Naive thymus-derived CD8-positive, alpha-beta T cell (primary cell): ENCODE measurements at places on chromosomes 2 and 18.

- DNase-seq: no peak
Measured at GRCh38 chr2:236870370-236870769, 215.3 kb upstream of the COPS8 start.

DNA sequence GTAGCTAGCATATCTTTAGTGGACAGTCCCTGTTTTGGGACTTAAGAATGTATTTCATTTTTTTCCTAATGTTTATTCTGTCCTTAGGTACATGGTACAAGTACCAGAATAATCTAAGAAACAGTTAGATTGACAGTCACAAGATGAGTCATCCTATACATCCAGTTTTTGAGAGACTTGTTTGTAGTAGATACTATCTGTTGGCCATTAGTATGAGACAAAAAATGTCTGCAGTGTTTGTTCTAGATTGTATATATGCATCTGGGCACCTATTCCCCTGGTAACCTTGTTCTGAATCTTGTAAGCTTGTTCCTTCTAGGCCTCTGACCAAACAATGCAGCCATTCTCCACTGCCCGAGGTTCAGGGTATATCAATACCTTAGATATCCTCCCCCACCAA lies 1343.5 kb downstream of the SUCLG1 start:
- DNase-seq: no peak

- DNase-seq: no peak
Measured at GRCh38 chr2:107936433-107937359, 49.6 kb upstream of the SLC5A7 start.

- no peak for DNase-seq
Measured at GRCh38 chr2:150925611-150926010, 336.1 kb downstream of the RBM43 start.

- no peak for DNase-seq
Measured at GRCh38 chr18:35553300-35553699, 28.2 kb upstream of the GALNT1 start.

- no peak for DNase-seq
Measured at GRCh38 chr2:190819840-190820301, 60.8 kb upstream of the GLS start.

GRCh38 chr2:26462100-26462499 lies 15.8 kb downstream of the OTOF start:
- DNase-seq: no peak

DNA sequence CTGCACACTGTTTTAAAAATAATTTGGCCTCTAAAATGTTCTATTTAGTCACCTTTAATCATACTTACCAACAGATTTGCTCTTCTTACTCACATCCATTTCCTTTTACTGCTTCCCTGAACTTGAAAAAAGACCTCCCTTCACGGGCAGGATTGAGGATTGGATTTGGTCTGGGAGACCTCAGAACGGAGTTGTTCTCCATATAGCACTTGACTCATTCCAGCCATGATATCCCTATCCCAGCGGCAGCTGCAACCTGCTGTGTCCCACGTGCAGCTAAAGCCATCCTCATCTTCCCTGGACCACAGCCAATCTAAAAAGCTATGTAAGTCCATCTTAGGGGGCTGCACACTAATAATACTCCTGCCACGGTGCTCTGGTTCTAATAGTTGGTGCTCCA lies 97.0 kb upstream of the PTPRM start:
- DNase-seq: no peak

DNA sequence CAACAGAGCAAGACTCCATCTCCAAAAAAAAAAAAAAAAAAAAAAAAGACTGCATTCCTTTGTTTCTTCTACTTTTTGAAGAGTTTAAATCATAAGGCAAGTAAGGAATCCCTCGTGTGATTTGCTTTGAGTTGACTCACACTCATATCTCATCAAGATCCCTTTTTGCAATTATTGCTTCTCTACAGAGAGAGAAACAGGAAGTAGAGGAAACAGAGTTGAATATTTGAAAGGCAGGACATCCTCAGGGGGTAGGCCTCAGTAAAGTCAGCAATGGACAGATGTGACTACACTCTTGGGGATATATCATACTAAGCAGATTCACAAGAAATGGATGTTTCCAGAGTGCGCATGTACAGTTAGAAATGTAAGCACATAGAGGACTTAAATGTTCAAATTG lies 11.2 kb upstream of the EFR3B start:
- no peak for DNase-seq

DNA sequence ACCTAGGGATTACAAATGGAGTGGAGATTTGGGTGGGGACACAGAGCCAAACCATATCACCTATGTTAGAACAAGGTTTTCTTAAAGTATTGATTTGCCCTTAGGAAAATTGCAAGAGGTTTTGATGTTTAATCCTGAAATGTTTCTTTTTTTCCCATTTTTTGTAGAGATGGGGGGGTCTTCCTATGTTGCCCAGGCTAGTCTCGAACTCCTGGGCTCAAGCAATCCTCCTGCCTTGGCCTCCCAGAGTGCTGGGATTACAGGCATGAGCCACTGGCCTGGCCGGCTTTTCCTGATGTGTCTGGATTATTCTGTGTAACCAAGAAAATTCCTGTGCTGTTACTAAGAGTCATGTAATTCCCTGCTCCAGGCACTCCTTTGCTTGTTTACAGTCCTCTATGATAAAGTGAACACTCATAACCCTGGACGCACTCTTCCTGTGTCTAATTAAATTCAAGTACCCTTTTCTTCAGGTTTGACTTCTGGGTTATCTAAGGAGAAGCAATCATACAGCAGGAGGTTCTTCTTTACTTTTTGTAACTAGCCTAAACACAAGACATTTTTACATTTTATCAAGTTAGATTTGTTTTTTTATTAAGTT lies 15.0 kb upstream of the CTDP1 start:
- no peak for DNase-seq

- no peak for DNase-seq
Measured at GRCh38 chr18:24631243-24632025, 171.0 kb downstream of the HRH4 start.

DNA sequence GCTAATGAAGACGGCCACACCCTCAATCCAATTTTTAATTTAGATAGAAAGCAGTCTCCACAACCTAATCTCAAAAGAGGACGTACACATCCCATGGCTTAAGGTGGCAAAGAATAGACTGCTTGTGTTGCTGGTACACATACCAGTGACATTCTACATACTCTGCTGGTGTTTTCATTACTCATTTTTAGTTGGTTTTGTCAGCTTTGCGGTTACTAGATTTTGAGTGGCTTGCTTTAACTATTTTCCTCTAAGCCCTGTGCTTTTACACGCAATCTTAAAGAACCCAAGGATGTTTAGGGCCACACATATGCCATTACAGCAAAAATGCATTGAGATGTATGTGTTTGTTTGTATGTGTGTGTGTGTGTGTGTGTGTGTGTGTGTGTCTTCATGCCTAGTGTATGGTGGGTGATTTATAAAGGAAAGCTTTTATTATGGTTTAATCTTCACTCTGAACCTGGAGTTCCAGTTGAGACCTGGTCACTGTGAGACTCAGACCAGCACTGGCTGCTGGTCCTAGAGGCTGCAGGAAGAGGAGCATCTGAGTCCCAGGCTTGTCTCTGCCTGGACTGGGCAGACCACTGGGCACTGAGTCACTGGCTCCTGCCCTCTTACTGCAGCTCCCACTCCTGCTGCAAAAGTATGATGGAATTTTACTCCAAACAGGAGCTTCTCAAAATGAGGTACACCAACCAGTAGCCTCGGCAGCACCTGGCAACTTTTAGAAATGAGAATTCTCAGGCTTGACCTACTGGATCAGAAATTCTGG lies 415.9 kb downstream of the NBAS start:
- no peak for DNase-seq

- no peak for DNase-seq
Measured at GRCh38 chr2:215514516-215514915, 78.6 kb upstream of the FN1 start.

- no peak for DNase-seq
Measured at GRCh38 chr2:237482485-237482884, 4.6 kb upstream of the MLPH start.

- DNase-seq: no peak
Measured at GRCh38 chr2:103419506-103419905, 657.7 kb downstream of the TMEM182 start.

DNA sequence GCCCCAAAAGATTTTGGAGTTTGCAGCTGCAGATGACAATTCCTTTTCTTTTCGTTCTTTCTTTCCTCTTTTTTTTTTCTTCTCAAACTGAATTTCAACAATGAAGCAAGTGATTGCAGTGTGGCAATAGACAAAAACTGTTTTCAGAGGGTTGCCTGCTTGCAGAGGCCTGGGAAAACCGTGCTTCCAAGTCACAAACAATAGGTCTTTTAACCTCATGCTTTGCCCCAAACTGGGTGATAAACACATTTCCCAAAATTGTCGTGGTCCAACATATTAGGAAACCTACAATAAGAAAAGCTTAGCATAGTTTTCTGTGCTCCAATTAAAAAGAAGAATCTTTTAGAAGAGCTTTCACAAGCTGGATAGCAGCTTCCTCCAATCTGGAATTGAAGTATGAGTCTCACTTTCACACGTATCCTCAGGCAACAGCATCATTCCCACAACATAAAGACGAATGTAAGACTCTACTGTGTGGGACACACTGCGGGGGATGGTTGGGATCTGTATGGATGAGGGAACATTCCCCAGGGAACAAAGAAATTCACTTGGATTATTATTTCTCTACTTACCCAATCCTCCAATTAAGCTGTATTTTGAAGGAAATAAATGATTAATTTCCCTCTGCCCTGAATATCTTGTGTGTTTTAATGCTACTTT lies 656.1 kb downstream of the RNF144A start:
- DNase-seq: no peak

DNA sequence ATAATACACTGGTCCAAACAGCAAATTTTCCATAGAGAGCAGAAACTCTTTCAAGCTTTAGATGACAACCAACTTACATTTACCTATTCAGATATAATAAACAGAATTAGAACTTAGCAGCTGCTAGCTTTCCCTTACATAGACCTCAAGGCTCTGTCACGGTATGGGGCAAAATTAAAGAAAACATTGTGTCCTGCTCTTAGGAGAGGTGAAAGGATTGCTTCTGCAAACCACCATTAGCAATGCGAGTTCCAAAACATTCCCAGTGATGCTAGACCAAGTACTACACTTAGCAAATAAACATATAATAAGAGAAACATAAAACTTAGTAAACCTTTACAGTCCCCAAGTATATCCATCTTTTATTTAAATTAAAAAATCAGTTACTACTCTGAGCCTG lies 183.3 kb downstream of the CAMKMT start:
- DNase-seq: no peak

- DNase-seq: no peak
Measured at GRCh38 chr18:7576685-7577084, 9.6 kb downstream of the PTPRM start.

GRCh38 chr2:225636558-225636957 lies 237.0 kb downstream of the NYAP2 start:
- DNase-seq: no peak

- no peak for DNase-seq
Measured at GRCh38 chr2:230447455-230448451, 31.8 kb downstream of the SP100 start.

- DNase-seq: no peak
Measured at GRCh38 chr2:72159211-72159993, 11.7 kb upstream of the CYP26B1 start.

GRCh38 chr2:151727593-151728552 lies 6.4 kb downstream of the NEB start:
- DNase-seq: no peak

GRCh38 chr18:47682876-47683275 lies 247.6 kb downstream of the SMAD2 start:
- DNase-seq: no peak

- DNase-seq: no peak
Measured at GRCh38 chr2:50401772-50402653, 629.9 kb downstream of the NRXN1 start.

GRCh38 chr2:71552356-71552755 lies 99.0 kb downstream of the DYSF start:
- no peak for DNase-seq

- DNase-seq: no peak
Measured at GRCh38 chr2:170235860-170236679, 58.1 kb downstream of the MYO3B start.

- DNase-seq: no peak
Measured at GRCh38 chr2:119011162-119011909, 69.3 kb downstream of the MARCO start.

GRCh38 chr2:176085861-176086771 lies 2.4 kb upstream of the EVX2 start:
- DNase-seq: no peak

GRCh38 chr2:111698743-111699554 lies 185.0 kb downstream of the ANAPC1 start:
- no peak for DNase-seq

DNA sequence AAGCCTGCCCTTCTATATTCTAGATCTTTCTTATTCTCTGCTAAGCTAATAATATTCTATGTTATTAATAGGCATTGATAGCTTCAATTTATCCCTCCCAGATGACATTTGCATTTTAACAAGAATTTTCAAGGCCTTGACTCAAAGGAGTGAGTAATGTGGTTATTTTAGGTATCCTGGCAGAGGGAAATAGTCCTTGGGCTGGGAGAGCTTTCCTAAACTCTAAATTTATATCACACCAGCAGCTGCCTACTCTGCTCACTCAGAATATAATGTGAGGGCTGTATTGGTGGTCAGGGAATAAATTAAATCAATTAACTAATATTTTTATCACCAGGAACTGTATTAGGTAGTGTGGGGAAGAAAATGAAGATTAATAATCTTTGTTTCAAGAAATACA lies 74.8 kb upstream of the ADAM23 start:
- DNase-seq: no peak

GRCh38 chr2:47346638-47347037 lies 56.3 kb upstream of the MSH2 start:
- DNase-seq: no peak

- no peak for DNase-seq
Measured at GRCh38 chr18:55038162-55038561, 78.9 kb upstream of the CCDC68 start.

DNA sequence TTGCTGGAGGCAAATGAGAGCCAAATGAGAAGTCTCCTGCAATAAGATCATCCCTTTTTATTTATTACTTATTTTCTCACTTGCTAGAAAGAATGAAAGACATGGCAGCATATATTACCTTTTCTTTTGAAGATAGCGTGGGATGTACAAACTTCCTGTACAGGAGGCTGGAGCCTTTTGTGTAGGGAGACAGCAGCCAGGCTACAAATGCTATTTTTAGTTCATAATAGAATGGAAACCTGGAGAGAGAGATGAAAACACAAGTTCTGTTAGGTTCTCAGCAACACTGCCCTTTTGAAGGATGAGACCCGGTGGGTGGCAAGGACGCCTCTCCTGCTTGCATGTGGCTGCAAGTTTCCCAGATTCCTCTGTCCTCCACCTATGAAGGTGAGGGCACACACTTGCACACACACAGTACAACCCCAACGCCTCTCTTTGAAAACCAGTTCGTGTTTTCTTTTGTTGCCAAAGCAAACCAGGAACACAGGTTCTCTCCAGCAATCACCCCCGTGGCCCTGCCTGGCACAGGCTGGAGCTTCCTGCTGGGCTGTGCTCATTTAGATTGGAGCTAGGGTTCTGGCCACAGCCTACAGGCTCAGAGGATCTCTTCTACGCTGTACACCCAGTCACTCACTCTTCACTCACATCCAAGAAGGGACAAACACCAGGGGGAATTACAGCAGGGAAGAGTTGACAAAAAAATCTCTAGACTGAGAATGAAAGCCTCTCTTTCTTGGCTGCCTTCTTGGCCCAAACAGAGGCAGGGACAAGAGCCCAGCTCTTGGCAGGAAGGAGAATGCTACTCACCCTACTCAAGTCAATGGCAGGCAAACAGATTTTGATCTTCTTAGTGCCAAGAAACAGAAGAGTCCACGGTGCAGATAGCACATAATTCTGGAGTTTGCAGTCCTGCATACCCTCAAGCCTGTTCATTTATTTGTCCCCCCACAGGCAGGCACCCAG lies 55.6 kb downstream of the MRPL35 start:
- DNase-seq: no peak
